ENCODE measurements at places on chromosomes 4 and X.

DNA sequence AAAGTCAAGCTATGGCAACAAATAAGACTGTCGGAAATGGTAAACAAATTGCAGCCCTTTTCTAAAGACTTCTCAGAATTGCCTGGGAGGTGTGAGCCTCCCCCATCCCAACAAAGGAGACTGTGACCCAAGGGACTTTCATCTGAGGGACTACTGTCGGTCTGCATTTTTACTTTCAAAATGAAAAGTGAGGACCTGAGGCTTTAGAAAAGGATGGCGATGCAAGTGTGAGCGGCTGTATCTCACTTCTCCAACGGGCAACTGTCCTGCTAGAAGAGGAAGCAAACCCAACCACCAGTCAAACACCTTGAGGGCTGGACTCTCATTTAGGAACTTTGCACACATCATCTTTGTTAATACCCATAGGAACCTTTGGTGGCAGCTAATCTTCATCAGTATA, 62.6 kb upstream of the CLNK start:
- no peak for DNase-seq

DNA sequence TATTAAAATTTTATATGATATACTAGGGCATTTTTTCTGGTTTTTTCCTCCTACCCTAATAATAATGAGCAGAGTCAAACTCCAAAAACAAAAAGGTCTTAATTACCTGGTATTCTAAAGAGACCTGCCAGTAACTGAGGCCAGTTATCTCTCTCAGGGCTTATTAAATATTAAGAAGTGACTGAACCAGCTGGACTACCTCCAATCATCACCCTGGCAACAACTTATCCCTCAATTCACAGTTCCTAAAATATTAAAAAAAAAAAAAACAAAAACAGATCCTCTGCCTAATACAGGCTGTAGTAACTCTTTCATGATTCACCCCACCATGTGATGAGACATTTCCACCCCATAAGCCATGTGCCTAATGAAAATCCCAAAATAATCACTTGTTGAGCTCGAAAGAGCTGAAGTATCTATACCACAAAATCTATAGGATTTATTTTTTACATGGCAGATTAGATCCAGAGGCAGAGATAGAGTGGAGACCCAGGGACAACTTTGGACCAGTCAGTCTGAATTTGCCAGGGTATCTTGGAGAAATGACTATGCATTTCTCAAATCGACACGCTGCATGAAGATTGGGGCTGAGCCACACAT, 698.0 kb downstream of the FAT4 start:
- DNase-seq: no peak

DNA sequence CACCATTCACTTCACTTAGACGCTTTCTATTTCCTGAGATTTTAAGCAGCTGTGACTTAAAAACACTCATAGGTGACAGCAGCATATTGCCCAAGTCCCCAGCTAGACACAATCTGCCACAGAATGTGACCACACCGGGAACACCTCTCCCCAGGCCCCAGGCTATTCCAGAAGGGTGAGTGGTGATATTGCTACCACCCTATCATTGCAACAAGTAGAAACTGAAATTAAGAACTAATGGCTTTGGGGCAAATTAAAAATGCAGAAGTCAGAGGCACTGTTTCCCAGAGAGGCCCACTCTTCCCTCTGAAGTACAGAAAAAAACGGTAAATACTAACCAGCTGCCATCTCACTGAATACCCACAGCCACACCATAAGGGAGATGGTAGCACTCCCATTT, 35.0 kb downstream of the QDPR start:
- no peak for DNase-seq

DNA sequence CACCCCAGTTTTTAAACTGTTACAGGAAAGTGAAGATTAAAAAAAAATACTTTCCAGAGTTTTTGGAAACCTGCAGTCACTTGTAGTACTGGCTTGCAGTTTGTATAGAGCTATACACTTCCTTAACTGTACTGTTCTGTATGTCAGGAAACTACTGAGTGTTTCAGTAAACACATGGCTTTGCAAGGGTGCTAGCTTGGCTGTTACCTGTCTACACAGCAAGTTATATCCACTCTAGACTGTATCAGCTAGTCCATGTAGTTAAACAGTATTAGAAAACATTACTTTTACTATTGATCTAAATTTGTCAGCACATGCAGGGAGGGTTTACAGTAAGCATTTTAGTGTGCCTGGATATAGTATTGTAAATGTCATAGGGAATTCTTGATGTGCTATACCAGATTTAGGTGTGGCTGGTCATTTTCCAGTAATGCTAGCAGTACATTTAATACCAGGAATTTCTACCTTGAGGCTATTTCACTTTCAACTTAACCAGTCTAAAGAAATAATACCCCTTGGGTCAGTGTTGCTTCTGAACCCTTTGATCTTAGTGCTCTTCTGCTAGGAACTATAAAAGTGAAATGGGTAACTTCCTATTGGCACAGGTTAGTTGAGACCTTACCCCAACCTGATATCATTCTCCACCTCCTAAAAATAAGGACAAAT, 192.3 kb upstream of the ANKRD50 start:
- no peak for DNase-seq

GRCh38 chr4:109910256-109910655, 2.4 kb upstream of the EGF start:
- no peak for DNase-seq

- DNase-seq: no peak
These were observed 49.2 kb downstream of the WDFY3 start for GRCh38 chr4:84917086-84917821.

DNA sequence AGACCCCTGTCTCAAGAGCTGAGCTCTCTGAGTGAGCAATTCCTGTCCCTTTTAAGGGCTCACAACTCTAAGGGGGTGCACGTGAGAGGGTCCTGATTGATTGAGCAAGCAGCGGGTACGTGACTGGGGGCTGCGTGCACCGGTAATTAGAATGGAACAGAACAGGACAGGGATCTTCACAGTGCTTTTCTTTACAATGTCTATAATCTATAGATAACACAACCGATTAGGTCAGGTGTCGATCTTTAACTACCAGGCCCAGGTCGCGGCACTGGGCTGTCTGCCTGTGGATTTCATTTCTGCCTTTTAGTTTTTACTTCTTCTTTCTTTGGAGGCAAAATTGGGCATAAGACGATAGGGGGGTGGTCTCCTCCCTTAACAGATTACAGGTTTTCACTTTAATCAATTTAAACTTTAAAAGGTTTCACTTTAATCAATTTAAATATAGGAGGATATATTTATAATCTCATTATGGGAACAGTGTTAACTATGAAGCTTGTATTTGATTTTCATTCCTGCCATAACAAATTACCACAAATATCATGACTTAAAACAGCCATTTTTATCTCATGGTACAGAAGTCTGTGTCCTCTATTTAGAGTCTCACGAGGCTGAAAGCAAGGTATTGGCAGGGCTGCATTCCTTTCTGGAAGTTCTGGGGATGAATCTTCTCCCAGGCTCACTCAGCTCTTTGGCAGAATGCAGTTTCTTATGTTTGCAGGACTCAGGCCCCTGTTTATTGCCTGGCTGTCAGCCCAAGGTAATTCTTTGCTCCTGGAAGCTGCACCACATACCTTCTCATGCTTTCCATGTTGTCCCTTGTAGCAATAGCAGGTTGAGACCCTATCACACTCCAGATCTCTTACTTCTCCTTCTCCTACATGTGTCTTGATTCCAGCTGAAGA, 5.2 kb downstream of the SPATA4 start:
- DNase-seq: no peak

Measured in activated CD4-positive, CD25-positive, alpha-beta regulatory T cell (primary cell).